ENCODE measurements at places on chromosomes 4 and X. TPM values are rescaled to one million over a fixed set of nuclear protein-coding genes. Genes with fewer than 3 reads are reported as not detected.
A peak's percentile ranks its signal among the peaks of the same experiment; 100 is the strongest.

GABRG1 gene
- total RNA-seq = not detected

DMRTC1 gene
- total RNA-seq = not detected

WDR17 gene
- total RNA-seq = 0.51 TPM

- no peaks in the 10 kb centered on the region for H3K4me1 ChIP-seq
- no peak overlapping the region for H3K4me3 ChIP-seq
- H3K27me3 ChIP-seq = no peaks in the 10 kb centered on the region
- H3K27ac ChIP-seq = no peak overlapping the region
Observed at GRCh38 chrX:8604131-8604530, 127.8 kb downstream of the ANOS1 start.

- no peaks in the 10 kb centered on the region for H3K4me1 ChIP-seq
- no peak overlapping the region for H3K4me3 ChIP-seq
- no peak overlapping the region for H3K27ac ChIP-seq
Observed at GRCh38 chr4:22315628-22316027, 200.2 kb downstream of the ADGRA3 start.

DNA sequence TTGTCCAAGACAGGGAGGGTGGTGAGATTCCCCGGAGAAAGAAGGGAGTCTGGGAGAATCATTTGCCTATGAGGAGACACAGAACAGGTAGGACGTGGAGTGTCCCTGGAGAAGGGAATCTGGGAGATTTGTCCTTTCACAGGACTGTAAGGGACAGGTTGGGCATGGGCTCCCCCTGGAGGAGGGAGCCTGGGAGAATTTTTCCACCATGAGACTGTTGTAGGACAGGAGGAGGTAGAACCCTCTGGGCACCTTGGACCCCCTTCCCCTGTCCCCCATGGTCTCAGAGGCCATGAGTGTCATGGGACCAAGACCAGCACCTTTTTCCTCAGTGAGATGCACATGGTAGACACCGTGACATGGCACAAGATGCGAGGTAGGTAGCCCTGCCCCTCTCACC is 2.8 kb downstream of the PORCN start:
- H3K4me3 ChIP-seq = no peak overlapping the region
- no peaks in the 10 kb centered on the region for H3K4me1 ChIP-seq

DNA sequence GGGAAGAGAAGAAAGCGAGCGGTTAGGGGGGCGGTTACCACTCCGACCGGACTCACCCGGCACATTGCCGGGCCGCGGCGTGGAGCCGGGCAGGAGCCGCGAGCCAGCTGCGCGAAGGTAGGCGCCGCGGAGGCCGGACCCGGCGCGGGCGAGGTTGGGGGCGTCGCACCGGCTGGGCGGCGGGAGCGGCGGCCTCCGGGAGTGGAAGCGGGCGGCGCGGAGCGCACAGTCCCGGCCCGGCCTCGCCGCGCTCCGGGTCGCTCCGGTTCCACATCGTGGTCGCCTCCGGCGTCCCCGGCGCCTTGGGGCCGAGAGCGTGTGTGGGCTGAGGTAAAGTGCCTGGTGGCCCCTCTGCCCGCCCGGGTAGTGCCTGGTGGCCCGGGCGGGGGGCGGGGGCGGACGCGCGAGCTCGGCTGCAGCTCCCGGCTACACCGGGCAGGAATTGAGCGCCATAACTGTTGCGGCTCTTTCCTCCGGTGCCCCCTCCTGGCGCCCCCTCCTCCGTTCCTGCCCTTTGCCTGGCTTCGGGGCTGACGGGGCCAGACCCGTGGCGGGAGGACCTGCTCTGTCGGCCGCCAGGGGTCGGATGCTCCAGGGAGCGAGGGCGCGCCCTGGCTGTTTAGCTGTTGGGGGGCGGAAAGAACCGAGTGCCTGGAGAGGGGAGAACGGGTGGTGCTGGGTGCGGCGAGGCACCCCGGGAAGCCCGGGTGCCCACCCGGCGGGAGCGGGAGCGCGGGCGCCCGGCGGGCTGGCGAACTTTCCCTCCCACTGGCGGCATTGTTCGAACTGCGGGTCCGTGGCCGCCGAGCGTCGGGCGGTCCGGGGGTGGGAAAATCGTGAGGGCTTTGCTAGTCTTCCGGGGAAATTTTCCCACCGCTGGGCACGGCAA is 626 bp downstream of the JADE3 start:
- H3K36me3 ChIP-seq = no peaks in the 10 kb centered on the region
- no peaks in the 10 kb centered on the region for H3K27me3 ChIP-seq
- DNase-seq = peak; percentile 23
- peak overlapping the region; percentile 66 for H3K27ac ChIP-seq
- peak overlapping the region; percentile 63 for H3K4me3 ChIP-seq

DNA sequence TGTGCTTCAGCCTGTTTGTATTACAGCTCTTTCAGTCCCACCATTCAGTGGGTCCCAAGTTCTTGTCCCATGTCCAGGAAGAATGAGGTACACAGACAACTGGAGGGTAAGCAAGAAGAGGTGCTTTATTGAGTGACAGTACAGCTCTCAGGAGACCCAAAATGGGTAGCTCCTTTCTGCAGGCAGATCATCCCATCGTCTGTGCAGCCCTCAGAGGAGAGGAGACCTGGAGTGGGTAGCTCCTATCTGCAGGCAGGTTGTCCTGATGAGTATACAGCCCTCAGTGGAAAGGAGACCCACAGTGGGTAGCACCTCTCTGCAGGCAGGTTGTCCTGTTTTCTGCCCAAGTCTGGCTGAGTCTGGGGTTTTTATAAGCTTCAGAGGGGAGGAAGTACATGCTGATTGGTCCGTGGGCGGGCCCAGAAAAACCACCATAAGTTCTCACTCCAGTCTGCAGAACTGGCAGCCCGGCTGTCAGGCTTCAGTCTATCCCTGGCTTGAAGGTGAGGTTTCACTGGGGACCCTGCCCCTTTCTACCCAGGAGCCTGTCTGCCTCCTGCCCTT is 18.0 kb downstream of the GRK4 start:
- no peaks in the 10 kb centered on the region for H3K36me3 ChIP-seq
- no peak overlapping the region for H3K27ac ChIP-seq

GRCh38 chr4:22574880-22575279 is 59.0 kb upstream of the ADGRA3 start:
- no peak overlapping the region for H3K4me3 ChIP-seq
- H3K4me1 ChIP-seq = no peaks in the 10 kb centered on the region
- DNase-seq = no peak

DNA sequence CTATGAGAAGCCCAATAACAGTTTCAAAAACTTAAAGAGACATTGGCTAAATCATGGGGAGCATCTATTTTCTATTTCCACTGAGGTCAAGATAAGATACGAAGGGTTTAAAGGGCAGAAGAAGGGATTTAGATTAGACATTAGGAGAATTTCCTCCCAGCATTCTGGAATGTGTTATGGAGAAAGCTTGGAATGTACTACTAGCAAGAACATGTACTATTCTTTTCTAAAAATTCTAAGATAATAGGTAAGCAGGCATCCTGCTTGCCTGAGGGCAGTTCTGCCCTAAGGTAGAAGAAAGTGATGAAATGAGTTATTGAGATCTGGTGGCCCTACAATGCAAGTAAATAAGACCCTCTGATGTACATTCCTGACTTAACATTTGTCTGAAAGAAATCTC is 279.2 kb downstream of the NR3C2 start:
- no peak overlapping the region for H3K27ac ChIP-seq
- H3K4me3 ChIP-seq = no peak overlapping the region
- no peaks in the 10 kb centered on the region for H3K36me3 ChIP-seq
- no peak for DNase-seq
- no peaks in the 10 kb centered on the region for H3K27me3 ChIP-seq

GRCh38 chrX:130139474-130140201 is 26.0 kb downstream of the AIFM1 start:
- no peak overlapping the region for H3K4me3 ChIP-seq
- H3K36me3 ChIP-seq = no peaks in the 10 kb centered on the region
- no peak for DNase-seq
- H3K27ac ChIP-seq = no peak overlapping the region
- no peaks in the 10 kb centered on the region for H3K27me3 ChIP-seq

GRCh38 chrX:111447298-111447697 is 35.3 kb upstream of the DCX start:
- no peaks in the 10 kb centered on the region for H3K27me3 ChIP-seq
- no peak overlapping the region for H3K4me3 ChIP-seq
- H3K36me3 ChIP-seq = no peaks in the 10 kb centered on the region
- no peak overlapping the region for H3K27ac ChIP-seq
- no peaks in the 10 kb centered on the region for H3K4me1 ChIP-seq

All from uterus (tissue), 4 donors.